Iris pigment epithelial cell (primary cell): ENCODE measurements at places on chromosomes 6 and 20.
A peak's percentile ranks its signal among the peaks of the same experiment; 100 is the strongest.

DNA sequence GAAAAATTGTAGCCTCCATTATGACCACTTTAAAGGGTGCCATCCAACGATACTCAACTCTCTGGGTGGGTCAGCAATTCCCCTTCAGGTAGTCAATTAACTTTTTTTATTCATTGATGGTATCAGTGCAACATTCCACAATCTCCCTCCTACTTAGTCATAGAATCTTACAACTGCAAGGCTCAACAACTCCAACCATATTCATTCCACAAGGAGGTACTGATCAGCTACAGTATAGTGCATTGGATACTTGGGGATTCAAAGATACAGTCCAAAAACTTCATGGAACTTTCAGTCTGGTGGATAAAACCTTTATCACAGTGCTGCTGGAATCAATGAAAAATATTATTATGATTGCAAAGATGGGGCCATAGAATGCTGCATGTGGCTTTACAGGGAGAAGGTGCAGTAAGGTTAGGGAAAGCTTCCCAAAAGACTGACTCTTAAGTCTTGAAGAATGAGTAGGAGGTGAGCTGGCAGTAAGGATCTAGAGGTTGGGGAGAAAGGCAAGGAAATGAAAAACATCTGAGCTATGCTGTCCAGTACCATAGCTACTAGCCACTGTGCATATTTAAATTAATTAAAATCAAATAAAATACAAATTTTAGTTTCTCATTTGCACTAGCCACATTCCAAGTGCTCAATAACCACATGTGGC is 314.7 kb upstream of the PRDM1 start:
- no peak for DNase-seq

DNA sequence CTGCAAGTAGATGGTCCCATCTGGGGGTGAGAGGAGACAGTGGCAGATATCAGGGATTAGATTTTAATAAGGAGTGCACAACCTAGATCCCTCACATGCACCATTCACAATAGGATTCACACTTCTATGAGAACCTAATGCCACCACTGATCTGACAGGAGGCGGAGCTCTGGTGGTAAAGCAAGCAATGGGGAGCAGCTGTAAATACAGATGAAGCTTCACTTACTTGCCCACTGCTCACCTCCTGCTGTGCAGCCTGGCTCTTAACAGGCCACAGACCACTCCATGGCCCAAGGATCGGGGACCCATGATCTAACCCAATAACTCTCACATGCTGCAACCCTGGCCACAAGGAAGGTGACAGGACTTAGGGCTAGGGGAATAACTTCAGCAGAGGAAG is 75.4 kb downstream of the ZNF133 start:
- DNase-seq = no peak

GRCh38 chr20:16749573-16749972 is 1.4 kb downstream of the OTOR start:
- no peak for DNase-seq

GRCh38 chr20:57229490-57229889 is 37.0 kb downstream of the BMP7 start:
- no peak for DNase-seq

DNA sequence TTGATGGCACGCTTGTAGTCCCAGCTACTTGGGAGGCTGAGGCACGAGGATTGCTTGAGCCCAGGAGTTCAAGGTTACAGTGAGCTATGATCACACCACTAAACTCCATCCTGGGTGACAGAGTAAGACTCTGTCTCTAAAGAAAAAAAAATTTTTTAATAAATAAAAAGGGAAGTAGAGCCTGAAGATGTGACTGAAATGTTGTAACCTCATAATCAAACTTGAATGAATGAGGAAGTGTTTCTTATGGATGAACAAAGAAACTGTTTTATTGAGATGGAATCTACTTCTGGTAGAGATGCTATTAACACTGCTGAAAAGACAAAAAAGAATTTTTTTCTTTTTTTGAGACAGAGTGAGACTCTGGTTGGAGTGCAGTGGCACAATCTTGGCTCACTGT is 6.7 kb downstream of the MAK start:
- no peak for DNase-seq

DNA sequence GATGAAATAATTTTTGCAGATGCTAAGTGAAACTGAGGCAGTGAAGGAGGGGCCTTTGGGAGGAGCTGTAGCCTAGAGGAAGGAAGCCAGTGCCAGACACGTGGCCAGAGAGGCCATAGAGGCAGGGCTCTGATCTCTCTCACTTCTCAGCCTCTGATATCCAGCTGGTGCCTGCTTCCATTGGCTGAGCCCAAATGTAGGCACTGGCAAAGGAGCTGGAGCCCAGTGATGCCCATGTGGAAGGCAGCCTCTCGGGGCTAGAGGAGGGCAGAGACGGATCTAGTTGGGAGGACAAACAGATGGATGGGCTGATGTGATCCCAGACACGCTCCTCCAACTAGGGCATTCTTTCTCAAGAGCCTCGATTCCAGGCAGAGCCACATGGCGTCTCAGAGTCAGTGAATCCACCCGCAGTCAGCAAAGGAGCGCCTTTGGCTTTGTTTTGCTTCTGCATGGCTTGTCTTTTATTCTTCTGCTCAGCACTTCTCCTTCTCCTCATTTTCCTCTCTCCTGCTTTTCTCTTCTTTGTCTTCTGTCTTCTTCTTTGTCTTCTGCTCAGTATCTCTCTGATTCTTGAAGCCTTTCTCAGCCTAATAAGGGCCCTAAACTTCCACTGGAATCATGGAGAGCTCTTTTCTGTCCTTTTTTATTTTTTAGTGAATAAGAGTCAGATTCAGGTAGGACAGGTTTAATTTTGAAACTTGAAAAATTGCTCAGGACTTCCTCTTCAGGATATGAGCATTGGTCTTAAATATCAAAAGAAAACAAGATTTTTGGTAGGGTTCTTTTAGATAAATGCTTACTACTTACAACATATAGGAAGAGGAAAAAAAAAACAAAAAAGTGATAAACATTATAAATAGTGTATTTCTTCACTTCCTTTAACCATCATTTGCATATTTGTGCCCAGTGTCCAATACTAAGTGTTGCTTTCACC is 41.8 kb downstream of the CYP24A1 start:
- no peak for DNase-seq

DNA sequence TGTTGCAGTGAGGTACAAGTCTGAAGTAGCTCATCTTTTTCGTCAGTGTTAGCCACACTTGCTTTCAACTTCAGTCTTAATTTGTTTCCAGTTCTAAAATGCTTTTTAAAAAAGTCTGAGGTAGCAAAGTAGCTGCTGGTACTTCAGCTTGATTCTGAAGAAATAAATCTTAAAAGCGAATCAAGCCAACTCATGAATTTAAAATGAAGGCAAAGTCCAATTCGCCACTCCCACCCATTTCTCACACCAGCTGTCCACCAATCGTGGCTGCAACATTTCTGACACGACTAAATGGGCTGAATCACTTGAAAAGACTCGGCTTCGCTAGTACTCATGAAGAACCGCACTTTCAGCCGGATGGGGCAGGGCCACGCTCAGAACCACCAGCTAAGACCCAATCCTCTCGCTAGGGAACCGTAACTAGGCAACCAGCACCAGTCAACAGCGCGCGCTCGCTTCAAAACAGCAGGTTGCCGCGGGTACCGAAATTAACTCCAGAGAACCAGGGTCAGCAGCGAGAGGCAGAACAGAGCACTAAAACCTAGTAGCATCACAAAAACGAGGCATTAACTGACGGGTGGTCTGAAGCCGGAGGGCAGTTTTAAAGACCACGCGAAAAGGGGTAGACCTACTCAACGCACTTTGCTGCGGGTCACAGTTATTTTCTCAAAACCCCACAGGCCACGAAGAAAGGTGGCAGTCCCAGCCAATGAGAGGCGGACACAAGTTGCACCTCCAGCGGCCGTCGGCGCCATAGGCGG is 900 bp downstream of the BCLAF1 start:
- DNase-seq = peak; percentile 98
